ENCODE measurements at places on chromosomes 6 and 20.

DNA sequence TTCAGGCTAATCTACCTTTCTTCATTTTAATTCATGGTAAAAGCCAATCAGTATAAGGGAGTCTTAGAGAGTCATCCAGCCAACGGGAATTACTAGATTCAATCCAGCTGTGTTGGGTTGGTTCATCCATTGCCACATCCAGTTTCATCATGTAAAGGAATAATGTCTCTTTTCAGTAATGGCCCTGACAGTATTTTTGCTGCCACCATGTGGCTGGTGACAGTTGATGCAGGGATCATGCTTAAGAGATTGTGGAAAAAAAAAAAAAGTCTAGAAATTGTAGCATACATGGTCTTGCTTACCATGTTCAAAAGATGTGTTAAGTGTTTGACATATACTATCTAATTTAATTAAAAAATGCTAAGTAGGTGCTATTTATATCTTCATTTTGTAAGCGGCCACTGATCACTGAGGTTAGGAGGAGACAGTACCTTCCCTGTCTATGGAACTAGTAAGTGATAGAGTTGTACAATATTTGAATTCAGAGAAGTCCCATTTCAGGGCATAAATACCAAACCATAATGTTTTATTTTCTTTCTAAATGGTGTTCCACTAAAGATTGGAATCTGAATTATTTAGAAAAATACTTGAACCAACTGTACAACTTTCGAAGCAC is 135.9 kb downstream of the KHDRBS2 start:
- DNase-seq, result no peak

GRCh38 chr6:105649192-105649591 is 246.3 kb upstream of the PREP start:
- no peak for DNase-seq

DNA sequence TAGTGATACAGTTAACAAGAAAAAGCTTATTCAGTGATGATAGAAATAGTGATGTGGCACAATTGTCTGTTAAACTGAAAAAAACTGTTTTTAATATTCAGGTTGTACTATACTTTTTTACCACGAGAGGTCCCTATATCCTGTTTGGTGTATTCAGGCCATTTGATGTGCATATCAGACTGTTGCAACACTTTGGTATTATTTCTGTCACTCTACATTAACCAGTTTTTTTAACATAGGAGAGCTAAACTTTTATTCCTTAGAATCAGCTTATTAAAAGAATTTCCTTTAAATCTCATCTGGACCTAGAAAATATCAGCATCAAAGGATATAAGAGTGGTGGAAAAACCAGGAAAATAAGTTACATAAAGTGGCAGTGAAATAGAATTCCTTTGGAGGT is 36.8 kb downstream of the TSPYL4 start:
- DNase-seq, result peak; percentile 91

DNA sequence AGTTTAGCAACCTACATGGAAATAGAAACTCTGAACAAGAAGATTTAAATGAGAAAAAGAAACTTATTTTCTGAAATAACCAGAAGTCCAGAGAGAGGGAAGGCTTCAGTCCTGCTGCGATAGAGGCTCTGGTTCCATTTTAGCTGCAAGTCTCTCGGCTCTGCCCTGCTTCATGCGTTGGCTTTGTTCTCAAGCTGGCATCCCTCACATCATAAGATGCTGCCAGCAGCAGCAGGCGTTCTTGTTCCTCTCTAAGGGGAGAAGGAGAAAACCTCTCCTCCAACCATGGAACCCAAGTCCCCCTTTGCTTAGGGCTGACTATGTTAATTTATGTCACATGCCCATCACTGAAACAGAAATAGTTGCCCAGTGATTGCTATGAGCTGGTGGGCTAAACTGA is 46.4 kb upstream of the PMEPA1 start:
- DNase-seq, result no peak

DNA sequence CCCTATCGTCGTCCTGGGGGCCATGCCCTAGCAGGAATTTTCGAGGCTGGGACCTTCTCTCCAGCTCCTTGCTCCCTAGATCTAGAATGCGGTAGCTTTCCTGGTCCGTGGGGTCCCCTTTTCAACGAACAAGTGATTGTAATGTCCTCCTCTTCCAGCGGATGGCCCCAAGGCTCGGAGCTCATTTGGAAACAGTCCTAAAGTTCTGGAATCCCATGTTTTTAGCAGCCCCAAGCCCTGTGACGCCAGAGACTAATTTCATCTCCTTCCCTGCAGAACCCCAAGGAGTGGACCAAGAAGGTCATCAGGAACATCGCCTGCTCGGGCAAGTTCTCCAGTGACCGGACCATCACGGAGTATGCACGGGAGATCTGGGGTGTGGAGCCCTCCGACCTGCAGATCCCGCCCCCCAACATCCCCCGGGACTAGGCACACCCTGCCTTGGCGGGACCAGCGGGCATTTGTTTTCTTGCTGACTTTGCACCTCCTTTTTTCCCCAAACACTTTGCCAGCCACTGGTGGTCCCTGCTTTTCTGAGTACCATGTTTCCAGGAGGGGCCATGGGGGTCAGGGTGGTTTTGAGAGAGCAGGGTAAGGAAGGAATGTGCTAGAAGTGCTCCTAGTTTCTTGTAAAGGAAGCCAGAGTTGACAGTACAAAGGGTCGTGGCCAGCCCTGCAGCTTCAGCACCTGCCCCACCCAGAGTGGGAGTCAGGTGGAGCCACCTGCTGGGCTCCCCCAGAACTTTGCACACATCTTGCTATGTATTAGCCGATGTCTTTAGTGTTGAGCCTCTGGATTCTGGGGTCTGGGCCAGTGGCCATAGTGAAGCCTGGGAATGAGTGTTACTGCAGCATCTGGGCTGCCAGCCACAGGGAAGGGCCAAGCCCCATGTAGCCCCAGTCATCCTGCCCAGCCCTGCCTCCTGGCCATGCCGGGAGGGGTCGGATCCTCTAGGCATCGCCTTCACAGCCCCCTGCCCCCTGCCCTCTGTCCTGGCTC is 48.5 kb downstream of the PYGB start:
- DNase-seq, result no peak

Measured in NCI-H2029 treated with DMSO at 0.1 percent for 48 hours (cell line).